Stimulated activated CD8-positive, alpha-beta memory T cell treated with anti-CD3 and anti-CD28 coated beads, Interleukin-7, amount 100 ng/mL, for 4 hours (primary cell): ENCODE measurements at places on chromosomes 12 and 14.

DNA sequence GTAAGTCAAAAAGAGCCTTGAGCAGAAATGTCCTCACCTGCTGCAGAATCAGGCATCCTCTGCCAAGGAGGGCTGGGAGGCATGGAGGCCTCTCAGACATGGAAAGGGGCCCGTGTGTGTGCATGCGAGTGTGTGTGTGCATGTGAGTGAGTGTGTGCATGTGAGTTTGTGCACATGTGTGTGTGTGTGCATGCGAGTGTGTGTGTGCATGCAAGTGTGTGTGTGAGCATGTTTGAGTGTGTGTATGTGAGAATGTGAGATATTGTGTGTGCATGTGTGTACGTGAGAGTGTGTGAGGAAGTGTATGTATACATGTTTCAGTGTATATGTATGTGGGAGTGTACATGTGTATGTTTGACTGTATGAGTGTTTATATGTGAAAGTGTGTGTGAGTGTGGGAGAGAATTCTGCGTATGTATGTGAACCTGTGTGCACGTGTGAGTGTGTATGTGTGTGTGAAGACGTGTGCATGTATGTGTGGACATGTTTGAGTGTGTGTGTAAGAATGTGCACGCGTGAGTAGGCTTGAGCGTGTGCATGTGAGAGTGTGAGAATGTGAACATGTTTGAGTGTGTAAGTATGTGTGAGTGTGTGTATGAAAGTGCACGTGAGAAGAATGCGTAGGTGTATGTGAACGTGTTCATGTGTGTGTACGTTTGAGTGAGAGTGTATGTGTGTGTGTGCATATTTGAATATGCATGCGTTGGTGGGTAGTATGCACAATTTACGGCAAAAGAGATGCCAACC, 90.8 kb downstream of the TBX5 start:
- no peak for DNase-seq

GRCh38 chr14:58104808-58105207, 47.2 kb downstream of the ARMH4 start:
- DNase-seq: no peak

DNA sequence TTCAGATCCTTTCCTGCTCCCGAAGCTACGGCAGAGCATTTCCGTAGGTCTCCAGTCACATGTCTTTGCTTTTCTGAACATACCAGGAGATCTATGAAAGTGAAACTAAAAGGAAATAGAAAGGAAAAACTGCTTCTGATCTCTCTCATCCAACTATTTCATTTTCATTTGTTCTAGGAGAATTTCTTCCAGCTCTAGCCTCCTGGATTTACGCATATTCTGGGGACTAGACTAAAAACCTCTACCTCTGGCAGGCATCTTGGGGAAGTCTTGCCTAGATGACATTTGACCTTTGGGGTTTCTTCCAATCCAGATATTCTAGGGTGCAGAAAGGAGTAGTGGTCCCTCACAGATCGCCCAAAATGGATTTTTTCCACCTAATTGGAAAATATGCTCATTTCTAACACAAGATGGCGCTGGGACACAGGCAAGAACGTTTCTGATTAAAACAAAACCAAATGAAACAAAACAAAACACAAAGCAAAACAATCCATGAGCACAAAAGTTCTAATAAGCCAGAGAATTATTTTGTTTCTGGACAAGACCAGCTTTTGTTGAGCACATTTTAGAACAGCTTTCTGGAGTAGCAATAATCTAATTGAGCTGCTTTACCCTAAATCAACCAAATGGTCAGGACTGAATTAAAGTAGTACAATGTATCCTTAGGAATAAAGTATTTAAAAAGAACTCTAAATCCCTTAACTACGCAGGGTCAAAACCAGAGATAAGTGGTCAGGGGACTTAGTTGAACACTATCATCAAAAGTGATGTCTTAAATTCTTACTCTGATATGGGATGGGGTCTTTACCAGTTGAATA, 12.3 kb upstream of the PARP11 start:
- DNase-seq: peak; percentile 26

DNA sequence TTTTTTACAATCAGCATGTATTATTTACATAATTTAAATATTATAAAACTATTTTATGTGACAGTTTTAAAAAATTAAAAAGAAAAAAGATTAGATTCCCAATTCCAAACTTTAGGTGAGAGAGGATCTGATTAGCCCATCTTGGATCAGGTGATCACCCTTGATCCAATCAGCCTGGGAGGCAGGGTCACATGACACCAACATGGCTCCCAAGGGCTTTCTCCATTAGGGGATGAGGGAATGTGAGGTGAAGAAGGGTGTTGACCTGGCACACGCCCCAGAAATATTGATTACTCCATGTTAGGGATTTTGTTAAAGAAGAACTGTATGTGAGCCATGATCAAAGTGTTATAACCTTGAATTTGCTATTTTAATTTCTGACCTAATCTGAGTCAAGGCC, 225.4 kb downstream of the RBM19 start:
- no peak for DNase-seq

DNA sequence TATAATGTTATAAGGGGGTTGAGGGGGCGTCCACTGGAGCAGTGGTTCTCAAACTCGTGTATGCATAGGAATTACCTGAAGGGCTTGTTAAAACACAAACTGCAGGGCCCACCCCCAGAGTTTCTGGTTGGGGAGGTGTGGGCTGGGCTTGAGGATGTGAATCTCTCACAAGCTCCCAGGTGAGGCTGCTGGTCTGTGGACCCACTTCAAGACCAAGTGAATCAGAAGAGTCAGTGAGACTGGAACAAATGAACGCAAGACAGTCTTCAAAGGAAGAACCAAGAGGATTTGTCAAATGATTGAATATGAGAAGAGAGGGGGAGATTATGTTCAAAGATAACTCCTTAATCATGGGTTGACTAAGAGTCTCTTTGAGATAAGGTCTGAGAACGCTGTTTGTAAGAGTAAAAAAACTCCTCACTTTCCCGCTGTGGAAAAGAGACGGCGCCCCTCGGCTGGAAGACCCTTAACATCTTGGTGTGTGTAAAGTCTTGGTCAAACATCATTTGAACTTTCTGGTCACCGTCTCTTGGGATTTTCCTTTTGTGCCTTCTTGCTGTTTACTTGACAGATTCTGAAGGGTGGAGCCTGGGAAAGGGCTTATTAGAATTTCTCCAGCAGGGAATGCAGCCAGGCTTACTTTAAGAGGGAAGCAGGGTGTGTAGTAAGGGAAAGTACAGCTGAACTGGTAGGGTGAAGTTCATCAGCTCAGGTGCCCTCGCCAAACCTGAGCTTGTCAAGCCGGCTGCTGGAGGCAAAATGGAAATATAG, 5.3 kb upstream of the FOXN3 start:
- peak; percentile 26 for DNase-seq

DNA sequence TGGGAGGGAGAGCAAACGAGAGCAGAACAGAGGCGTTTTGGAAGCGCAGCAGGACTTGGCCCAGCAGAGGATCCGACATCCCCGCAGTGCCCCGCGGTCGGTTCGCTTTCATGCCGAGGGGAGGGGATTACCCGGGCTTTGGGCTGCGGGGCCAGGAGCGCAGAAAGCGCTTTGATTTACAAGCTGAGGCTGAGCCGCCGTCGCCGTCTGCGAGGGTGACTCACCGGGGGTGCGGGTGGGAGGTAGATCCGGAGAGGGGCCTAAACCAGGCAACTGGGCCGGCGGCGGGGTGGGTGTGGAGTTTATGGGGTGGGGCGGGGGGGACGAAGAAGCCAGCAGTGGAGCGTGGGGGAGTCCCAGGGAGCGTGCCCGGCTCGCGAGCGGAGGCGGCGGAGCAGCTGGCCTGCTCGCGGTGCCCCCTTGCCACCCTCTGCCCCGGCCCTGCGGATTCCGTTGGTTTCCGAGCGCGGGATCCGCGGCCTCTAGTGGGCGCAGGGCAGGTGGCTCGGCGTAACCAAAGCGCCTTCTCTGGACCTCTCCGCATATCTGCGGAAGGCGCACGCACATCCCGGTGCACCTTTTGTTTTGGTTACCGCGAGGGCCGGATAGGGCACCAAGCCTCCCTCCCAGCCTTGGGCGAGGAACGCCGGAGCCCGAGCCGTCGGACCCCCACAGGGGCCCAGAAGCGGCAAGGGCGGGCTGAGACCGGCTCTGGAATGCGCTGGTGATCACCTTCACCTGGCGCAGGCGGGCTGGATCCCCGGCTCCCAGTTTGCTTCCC, 2.6 kb downstream of the SIX4 start:
- peak; percentile 71 for DNase-seq

GRCh38 chr12:29799591-29799990, 15.8 kb upstream of the TMTC1 start:
- DNase-seq: no peak

DNA sequence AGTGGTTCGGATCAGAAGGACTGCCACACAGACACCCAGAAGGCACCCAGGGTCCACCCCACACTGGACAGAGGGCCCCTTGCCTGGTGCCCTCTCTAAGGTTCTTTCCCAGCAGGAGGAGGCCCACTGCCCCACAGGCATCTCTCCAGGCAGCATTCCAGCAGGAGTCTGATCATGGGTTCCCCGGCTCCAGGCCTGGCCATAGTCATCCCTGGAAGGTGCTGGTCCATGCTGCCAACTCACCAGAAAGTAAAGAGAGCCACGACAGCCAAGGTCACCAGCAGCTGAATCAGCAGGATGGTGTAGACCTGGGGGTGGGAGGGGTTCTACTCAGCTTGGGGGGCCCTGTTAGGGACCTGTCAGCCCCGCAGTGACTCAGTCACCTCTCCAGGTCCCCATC, 6.4 kb downstream of the FAIM2 start:
- no peak for DNase-seq

DNA sequence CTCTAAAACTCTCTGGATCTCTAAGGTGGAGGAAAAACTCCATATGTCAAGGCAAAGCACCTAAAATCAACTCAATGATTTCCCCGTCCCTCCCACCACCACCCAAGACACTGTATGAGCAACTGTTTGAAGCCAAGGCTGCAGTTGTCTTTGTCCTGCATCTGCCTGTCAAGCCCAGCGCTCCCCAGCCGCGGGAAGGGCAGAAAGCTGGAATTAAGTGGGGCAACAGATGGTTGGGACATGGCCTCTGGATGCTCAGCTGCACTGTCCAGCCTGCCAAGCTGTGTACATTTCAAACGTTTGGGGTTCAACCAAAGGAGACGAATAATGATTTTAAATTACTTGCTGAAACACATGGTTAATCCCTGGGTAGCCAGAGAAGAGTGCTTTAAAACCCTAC, 42.2 kb upstream of the PTGR2 start:
- DNase-seq: no peak

- DNase-seq: no peak
Observed at GRCh38 chr12:110168732-110169455, 44.7 kb downstream of the IFT81 start.

DNA sequence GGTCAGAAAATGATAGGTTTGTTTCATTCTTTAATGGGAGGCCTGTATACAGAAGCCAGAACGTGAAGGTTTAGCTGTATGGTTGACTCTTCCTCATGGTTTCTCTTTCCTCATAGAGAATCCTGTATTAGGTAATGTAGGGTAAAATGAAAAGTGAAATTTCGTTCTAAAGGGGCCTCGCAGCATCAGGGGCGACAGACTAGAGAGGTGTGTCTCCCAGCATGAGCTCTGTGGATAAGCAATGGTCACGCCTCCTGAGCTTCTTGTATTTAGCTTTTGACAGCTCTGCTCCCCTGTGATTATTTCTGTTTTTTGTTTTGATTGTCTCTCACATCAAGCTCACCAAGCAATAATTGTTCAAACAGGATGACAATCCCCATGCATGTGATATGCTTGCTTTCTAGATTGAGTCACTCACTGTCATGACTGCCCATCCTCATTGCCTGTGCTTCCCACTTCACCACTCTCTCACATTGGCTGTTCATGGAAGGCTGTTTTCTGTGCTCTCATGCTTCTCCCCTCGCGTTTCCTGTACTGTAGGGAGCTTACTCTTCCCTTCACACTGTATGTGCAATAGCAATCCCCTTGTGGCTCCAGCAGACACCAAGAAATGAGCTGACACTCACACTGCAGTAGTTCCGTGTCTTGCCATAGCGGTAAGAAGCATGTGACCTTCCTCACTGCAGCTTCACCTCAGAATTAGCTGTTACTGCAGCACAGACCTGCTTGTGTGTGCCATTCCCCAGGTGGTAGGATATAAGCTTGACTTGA, 44.0 kb downstream of the RAD52 start:
- DNase-seq: no peak

GRCh38 chr12:24560831-24561271, 388.1 kb downstream of the BCAT1 start:
- no peak for DNase-seq

DNA sequence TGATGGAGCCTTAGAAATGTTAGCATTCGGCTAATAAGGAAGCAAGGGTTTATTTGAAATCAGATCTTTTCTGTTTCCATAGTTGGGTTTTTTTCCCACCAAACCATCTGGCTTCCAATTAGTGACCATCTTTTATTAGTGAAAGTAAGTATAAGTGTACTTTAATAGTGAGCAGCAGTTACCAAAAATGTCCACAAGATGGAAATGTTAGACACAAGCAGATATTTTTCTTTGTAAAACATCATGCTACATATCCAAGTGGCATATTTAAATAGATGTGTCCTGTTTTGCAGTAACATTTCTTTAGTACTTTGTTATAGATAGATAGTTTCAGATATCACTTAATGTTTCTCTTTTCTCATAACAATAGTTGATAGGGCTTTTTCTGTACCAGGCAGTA, 28.8 kb downstream of the YEATS4 start:
- no peak for DNase-seq

DNA sequence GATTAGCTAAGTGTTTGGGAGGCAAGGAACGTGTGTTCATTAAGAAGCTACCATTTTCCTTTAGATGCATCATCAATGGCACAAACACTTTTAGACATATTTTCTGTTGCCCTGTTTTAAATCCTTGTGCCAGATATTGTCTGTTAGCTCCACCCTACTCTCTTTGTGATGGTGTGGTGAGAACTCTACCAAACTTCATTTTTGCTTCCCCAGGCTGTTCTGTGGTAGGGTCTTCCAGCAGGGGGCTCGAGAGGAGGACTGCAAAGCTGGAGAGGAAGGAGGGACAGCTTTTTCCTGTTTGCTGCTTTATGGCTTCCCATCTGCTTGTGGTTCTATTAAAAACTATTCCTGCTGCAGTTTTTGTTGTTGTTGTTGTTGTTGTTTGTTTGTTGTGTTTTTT, 23.8 kb upstream of the STRAP start:
- DNase-seq: no peak

- DNase-seq: peak; percentile 74
Observed at GRCh38 chr12:132956011-132956788, at the start of gene ZNF605. Gene ZNF605 (minus strand): TSS chr12:132956306. CDS start chr12:132945635, 10,671 bp downstream.

DNA sequence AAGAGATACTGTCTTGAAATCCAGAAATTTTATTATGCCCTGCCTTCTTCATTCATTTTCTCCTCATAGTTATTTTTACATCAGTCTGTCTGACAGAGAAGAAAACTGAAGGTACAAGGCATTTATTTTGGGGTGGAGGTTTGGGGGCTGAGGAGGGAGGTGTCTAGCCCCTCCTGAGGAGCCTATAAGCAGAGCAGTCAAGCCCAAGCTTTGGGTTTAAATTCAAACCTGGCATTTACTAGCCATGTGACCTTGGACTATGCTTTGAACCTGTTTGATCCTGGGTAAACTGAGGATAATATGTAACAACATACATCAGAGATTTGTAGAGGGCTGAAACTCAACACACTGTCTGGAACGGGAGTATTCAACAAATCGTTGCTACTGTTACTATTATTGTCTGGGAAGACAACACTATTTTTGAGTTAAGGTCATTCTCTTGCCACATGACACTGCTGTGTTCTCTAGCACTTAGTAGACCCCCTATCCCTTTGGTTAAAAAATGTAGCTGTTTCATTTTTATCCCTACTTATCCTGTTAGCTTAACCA, 66.1 kb upstream of the STRN3 start:
- DNase-seq: no peak
